Activated CD4-positive, alpha-beta T cell treated with anti-CD3 and anti-CD28 coated beads, Interleukin-2, Interleukin-4, amounts not matched to agents 100 ng/mL and 50 ng/mL, durations not matched to agents 16 hours and 8 hours (primary cell): ENCODE measurements at places on chromosomes 2 and 18.

- peak; percentile 86 for DNase-seq
Observed at GRCh38 chr2:85888684-85889626, at the start of gene ST3GAL5. Gene ST3GAL5 (minus strand): TSS chr2:85888990. CDS start chr2:85888905, 85 bp downstream.

DNA sequence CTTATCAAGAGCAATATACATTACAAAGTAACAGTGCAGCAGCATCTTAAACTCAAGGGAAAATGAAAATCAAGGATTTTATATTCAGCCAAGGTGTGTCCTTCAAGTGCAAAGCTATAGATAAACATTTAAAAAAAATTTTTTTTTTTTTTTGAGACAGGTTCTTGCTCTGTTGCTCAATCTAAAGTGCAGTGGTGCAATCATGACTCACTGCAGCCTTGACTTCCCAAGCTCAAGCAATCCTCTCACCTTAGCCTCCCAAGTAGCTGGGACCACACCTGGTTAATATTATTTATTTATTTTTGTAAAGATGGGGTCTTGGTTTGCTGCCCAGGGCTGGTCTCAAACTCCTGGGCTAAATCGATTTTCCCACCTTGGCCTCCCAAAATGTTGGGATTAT lies 9.0 kb downstream of the CDKL4 start:
- no peak for DNase-seq

DNA sequence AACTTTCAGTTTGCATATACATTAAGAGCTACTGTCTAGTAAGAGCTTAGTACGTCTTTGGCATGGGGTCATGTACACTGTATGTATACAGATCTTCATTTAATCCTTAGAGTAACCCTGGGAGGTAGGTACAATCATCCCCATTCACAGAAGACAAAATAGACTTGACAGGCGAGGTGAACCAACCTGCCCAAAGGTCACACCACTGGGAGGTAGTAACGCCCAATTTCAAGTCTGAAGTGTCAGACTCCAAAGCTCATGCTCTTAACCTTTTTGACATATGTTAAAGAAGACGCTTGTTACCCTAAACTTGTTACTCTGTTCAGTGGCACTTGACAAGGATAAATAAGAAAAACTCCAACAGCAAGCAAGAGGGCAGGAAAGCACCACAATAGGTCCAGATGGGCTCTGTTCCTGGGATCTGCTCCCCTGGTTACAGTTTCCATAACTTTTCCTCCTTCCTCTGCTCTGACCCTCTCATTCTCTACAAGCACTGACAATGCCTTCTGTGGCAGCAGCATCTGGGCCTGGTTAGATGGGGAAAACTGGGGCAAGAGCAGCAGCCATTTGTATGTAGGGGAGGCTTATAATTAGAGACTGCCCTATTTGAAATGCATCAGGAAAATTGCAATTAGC lies 64.7 kb upstream of the SERTAD2 start:
- DNase-seq = no peak

DNA sequence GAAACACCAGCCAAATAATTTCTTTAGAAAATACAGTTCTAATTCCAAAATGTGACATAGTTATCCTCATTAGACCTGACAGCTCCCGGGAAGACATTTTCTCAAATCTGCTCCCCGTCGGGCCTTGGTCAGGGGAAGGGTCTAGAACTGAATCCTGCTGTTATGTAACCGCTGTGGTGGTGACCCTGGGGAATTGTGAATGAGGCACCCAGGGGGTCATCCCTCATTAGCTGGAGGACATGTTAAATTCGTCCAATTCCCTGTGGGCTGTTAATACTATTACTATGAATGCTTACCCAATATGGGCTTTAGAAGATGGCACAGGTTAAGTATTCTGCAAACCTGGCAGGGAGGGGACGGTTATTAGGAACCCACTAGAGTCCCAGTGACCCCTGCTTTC lies 11.8 kb downstream of the CPLX4 start:
- no peak for DNase-seq

GRCh38 chr2:232444409-232445148 lies 11.4 kb upstream of the ALPI start:
- DNase-seq = peak; percentile 87

GRCh38 chr2:144500563-144500962 lies 19.4 kb downstream of the ZEB2 start:
- DNase-seq = no peak

GRCh38 chr2:210839034-210839433 lies 282.6 kb downstream of the CPS1 start:
- DNase-seq = no peak

GRCh38 chr2:95389245-95390119 lies 13.0 kb upstream of the FAHD2A start:
- peak; percentile 59 for DNase-seq

DNA sequence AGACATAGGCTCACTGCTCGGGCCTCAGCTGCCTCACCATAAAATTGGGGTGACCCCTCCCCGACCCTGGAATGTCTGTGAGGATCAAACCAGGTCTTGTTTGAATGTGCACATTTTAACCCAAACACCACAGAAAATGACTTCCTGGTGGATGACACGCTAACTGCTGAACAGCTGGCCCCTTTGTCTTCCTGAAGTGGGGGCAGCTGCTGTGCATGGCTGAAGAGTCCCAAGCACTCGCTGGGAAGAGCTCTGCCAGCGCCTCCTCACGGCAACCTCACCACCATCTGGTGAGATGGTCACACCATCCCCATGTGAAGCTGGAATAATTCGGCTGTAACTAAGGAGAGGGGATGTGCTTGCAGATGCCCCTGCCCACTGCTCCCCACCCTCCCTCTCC lies 34.0 kb downstream of the AQP12A start:
- DNase-seq = no peak

GRCh38 chr2:86010083-86010482 lies 95.6 kb downstream of the POLR1A start:
- DNase-seq = no peak

- DNase-seq = peak; percentile 1
Observed at GRCh38 chr2:29723255-29724001, 198.0 kb downstream of the ALK start.

GRCh38 chr2:240851078-240851991 lies 17.3 kb upstream of the AGXT start:
- peak; percentile 79 for DNase-seq

DNA sequence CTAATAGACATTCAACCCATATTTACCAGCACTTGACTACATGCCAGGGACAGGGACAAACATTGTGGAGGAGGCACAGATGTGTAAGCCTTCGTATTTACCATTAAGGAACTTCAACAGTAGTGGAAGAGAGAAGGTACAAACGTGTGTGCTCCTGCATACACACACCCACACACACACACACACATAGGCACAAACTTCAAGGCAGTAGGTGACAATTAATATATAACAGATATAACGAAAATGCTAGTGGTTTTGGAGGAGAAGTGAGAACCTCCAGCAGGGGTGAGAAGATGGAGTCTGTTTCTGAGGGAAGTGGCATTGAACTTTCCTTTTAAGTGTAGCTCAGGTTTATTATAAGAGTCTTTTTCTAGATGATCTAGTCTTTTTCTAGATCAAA lies 231.1 kb downstream of the SETBP1 start:
- no peak for DNase-seq

DNA sequence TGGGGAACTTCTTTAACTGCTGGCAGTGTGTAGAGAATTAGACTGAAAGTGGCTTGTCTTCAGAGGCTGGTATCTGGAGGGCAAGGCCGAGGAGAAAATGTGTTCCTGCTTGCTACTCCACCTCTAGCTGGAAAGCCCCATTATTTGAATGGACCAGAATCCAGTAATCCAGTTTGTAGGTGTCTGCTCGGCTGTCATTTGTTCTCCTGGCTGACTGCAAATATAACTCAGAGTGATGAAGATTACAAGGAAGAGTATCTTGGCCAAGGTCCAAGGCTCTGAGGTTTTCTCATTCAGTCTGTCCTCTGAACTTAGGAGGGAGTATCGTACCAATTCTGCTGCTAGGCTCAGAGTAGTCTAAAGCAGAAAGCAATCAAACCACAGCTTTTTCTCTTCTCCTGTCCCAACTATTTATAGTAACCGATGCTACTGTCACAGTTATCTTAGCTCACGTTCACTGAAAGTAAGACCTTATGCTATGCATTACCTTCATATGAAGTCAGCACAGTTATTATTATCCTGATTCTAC lies 228.6 kb downstream of the SETBP1 start:
- no peak for DNase-seq

GRCh38 chr2:163345795-163346573 lies 389.8 kb downstream of the FIGN start:
- peak; percentile 39 for DNase-seq

DNA sequence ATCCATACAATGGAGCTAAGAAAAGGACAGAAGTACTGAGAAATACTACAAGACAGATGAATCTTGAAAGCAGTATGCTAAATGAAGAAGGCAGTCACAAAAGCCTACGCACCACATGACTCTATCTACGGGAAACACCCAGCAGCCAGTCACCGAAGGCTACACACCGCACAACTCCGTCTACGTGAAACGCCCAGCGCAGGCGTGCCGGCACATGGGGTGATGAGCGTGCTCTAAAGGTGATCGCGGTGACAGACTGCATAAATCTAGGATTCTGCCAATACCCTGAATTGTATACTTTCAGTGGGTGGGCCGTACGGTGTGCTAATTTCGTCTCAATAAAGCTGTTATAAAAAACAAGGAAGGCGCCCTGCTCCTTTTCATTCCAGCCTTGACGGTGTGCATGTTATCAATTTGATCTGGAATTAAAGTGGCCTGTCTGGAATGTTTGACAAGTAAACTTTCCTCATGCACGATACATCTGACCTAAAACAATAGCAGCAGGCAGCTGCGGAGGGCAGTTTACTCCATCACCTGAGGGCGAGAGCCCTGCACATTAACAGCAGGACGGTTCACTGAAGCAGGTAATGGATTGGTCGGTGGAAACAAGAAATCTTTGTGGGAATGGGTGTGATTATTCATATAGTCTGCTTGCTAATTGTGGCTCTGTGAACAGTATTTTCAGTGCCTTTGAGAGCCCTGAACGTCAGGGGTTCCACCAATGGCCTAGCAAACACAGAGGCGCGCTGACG lies 86.2 kb upstream of the SALL3 start:
- no peak for DNase-seq

DNA sequence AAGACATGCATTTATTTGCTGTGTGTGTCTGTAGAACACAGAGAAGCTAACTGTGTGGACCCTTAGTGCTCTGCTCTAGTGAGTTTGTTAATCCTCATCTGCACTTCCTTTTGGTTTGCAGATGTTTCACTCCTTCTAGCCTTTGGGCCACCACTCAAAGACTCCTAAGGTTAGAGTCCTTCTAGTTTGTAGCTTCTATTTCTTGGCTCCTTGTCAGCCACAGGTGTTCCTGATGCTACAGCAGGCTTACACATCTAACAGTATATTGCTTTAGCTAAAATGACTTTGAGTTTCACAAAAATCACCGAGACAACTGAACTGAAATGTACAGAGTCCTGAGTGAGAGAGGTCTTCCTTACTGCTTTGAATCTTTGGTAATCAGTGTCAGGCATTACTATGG lies 551.4 kb downstream of the NRXN1 start:
- DNase-seq = no peak

GRCh38 chr2:11387100-11387390 lies 42.6 kb upstream of the ROCK2 start:
- DNase-seq = no peak

GRCh38 chr2:194343167-194343566 lies 1313.9 kb upstream of the SLC39A10 start:
- no peak for DNase-seq

GRCh38 chr2:23028106-23028505 lies 356.9 kb upstream of the KLHL29 start:
- no peak for DNase-seq

GRCh38 chr2:215293879-215294278 lies 18.0 kb upstream of the ATIC start:
- DNase-seq = no peak

DNA sequence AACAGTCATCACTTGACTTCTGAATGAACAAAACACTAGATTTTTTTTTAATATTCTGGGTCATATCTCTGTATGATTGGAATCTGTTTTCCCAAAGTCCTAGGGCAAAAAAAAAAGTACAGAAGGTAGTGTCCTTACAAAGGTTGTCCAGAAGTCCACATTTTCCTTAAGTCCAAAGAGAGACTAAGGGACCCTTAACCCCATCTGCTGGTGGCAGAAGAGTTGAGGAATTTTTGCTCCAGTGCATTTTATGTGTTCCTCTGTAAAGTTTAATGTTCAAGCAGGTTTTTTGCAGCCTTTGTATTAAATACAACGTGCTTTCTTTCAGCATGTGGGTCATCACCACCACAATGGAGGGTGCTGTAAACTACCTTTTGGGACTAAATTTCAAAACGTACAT lies 215.9 kb downstream of the SP3 start:
- no peak for DNase-seq

- DNase-seq = no peak
Observed at GRCh38 chr2:159035790-159036411, 67.5 kb downstream of the TANC1 start.

GRCh38 chr2:18506883-18507509 lies 53.5 kb downstream of the RDH14 start:
- no peak for DNase-seq

- no peak for DNase-seq
Observed at GRCh38 chr2:119760237-119760955, 674 bp downstream of the PTPN4 start.

- DNase-seq = peak; percentile 4
Observed at GRCh38 chr2:54013996-54014395, 43.2 kb upstream of the PSME4 start.

GRCh38 chr2:224957540-224958461 lies 84.5 kb downstream of the DOCK10 start:
- DNase-seq = peak; percentile 62

- DNase-seq = no peak
Observed at GRCh38 chr2:48799601-48800000, 44.1 kb upstream of the LHCGR start.

DNA sequence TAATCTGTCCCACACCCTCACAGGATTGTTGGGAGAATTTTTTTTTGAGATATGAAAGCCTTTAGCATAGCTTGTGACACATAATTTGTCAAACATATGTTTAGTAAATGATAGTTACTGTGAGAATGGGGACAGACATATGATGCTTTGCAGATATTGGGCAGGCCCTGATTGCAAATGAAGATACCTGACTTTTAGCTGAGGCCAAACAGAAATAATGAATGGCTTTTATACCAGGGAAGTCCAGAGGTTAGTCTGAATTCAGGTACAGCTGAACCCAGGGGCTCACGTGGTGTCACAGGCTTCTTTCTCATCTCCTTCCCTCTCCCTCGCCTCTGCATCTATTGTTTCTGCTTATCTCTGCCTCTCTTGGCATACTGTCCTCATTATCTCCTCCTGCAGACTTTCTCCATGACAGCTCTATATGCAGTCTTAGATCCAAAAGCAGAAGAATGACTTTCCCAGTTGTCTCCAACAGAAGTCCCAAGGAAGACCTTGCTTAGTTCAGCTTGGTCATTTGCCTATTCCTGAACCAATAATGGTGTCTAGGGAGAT lies 4.9 kb upstream of the WNT10A start:
- DNase-seq = no peak

GRCh38 chr2:185245806-185246205 lies 492.8 kb upstream of the FSIP2 start:
- DNase-seq = no peak

- DNase-seq = no peak
Observed at GRCh38 chr2:100244881-100245605, 77.3 kb downstream of the LONRF2 start.

- DNase-seq = no peak
Observed at GRCh38 chr18:51545446-51545845, 348.0 kb upstream of the MEX3C start.

GRCh38 chr2:99338029-99338585 lies 918 bp downstream of the EIF5B start:
- DNase-seq = peak; percentile 31

GRCh38 chr2:27351802-27352598 lies 4.6 kb downstream of the GTF3C2 start:
- peak; percentile 45 for DNase-seq
